Naive B cell (primary cell): ENCODE measurements at places on chromosomes 3 and 15.
A peak's percentile ranks its signal among the peaks of the same experiment; 100 is the strongest.

- no peaks in the 10 kb centered on the region for H3K36me3 ChIP-seq
- DNase-seq = no peak
- H3K27ac ChIP-seq = no peak overlapping the region
These were observed 18.7 kb downstream of the TMPRSS7 start for GRCh38 chr3:112053229-112053628.

- DNase-seq = no peak
- H3K4me1 ChIP-seq = peaks cover 8% of the 10 kb centered on the region
- no peaks in the 10 kb centered on the region for H3K27me3 ChIP-seq
- H3K4me3 ChIP-seq = no peak overlapping the region
These were observed 59.2 kb upstream of the IL12A start for GRCh38 chr3:159929171-159930141.

- H3K27me3 ChIP-seq = peaks cover 3% of the 10 kb centered on the region
- no peak for DNase-seq
- H3K4me1 ChIP-seq = no peaks in the 10 kb centered on the region
- no peak overlapping the region for H3K27ac ChIP-seq
These were observed 78.9 kb upstream of the GSK3B start for GRCh38 chr3:120173056-120173675.

GRCh38 chr3:171829841-171830517, 13.2 kb upstream of the TMEM212 start:
- no peak overlapping the region for H3K4me3 ChIP-seq
- H3K4me1 ChIP-seq = no peaks in the 10 kb centered on the region
- H3K36me3 ChIP-seq = no peaks in the 10 kb centered on the region
- no peak for DNase-seq
- no peak overlapping the region for H3K27ac ChIP-seq

- H3K27me3 ChIP-seq = peaks cover 6% of the 10 kb centered on the region
- no peak overlapping the region for H3K4me3 ChIP-seq
- H3K27ac ChIP-seq = no peak overlapping the region
These were observed 264.6 kb upstream of the TLE3 start for GRCh38 chr15:70362350-70362749.

DNA sequence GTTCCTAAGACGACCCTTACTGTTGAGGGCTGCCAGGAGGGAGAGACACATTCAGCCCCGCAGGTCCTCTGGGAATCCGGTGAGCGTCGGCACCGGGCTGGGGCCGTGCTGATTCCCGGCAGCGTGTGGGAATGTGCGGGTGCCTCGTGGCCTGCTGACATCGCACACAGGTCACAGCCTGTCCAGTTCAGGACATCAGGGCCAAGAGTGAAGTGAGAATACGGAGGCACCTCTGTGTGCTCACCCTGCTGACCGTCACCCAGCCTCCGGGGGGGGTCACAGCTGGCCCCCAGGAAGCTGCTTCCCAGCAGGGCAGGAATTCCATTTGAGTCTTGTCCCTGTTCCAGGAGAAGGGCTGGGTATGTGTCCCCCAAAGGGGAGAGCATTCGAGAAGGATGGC, 53.6 kb downstream of the PGPEP1L start:
- no peak overlapping the region for H3K4me3 ChIP-seq
- DNase-seq = no peak
- H3K4me1 ChIP-seq = no peaks in the 10 kb centered on the region
- no peaks in the 10 kb centered on the region for H3K36me3 ChIP-seq
- no peaks in the 10 kb centered on the region for H3K27me3 ChIP-seq
- H3K27ac ChIP-seq = no peak overlapping the region

- no peaks in the 10 kb centered on the region for H3K27me3 ChIP-seq
- H3K4me3 ChIP-seq = no peak overlapping the region
- no peak for DNase-seq
- no peak overlapping the region for H3K27ac ChIP-seq
- H3K36me3 ChIP-seq = peaks cover 22% of the 10 kb centered on the region
These were observed 12.4 kb downstream of the WDR5B start for GRCh38 chr3:122403489-122403888.

- no peak overlapping the region for H3K4me3 ChIP-seq
- H3K36me3 ChIP-seq = peaks cover 8% of the 10 kb centered on the region
- H3K27me3 ChIP-seq = no peaks in the 10 kb centered on the region
- DNase-seq = no peak
These were observed 36.7 kb downstream of the TM2D3 start for GRCh38 chr15:101615414-101615985.

DNA sequence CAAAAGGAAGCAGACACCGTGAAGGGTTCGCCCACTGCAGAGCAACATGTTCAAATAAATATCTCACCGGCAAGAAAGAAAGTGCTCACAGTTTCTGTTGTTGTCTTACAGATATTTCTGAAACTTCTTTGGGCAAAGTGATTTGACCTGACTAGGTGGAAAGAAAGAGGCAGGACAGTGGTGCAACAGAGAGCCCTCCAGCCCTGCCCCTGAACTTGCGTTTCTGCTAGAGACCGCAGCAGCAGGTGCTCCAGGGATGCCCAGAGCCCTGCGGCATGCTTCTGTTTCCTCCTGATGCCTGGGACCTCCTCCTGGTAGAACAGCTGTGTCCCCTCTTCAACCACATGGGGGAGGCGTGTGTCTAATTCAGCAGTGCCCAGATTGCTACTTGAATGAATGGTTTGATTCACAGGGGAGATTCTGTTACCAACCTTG, 123.4 kb downstream of the ATP10A start:
- no peak overlapping the region for H3K4me3 ChIP-seq
- no peak overlapping the region for H3K27ac ChIP-seq
- H3K36me3 ChIP-seq = no peaks in the 10 kb centered on the region

DNA sequence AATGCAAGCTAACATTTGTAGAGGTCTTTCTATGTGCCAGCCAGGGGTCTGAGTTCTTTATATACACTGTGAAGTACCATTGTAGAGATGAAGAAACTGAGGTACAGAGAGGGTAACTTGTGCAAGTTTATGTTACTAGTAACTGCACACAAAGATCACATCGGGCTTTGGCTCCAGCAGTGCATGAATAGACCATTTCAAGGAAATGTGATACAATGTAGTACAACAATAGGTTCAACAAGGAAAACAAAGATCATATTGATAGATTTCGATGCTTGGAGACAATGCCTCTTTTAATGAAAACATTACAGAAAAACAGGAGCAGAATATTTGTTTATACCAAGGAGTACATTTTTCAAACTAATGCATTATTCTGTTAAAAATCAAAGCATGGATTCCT, 115.3 kb downstream of the POLR2M start:
- peaks cover 20% of the 10 kb centered on the region for H3K27me3 ChIP-seq
- no peak overlapping the region for H3K4me3 ChIP-seq
- H3K4me1 ChIP-seq = no peaks in the 10 kb centered on the region

- no peaks in the 10 kb centered on the region for H3K4me1 ChIP-seq
- no peak overlapping the region for H3K27ac ChIP-seq
- H3K27me3 ChIP-seq = no peaks in the 10 kb centered on the region
- peaks cover 3% of the 10 kb centered on the region for H3K36me3 ChIP-seq
- H3K4me3 ChIP-seq = no peak overlapping the region
These were observed 56.4 kb downstream of the NEDD4 start for GRCh38 chr15:55937040-55937439.

- H3K27me3 ChIP-seq = no peaks in the 10 kb centered on the region
- no peaks in the 10 kb centered on the region for H3K36me3 ChIP-seq
- no peak for DNase-seq
- H3K4me1 ChIP-seq = peaks cover 27% of the 10 kb centered on the region
- no peak overlapping the region for H3K27ac ChIP-seq
- no peak overlapping the region for H3K4me3 ChIP-seq
These were observed 3.9 kb downstream of the PHLDB2 start for GRCh38 chr3:111862974-111863373.

GRCh38 chr15:64857421-64857820, 15.7 kb downstream of the PLEKHO2 start:
- no peaks in the 10 kb centered on the region for H3K27me3 ChIP-seq
- peaks cover under 1% of the 10 kb centered on the region for H3K36me3 ChIP-seq
- no peak overlapping the region for H3K4me3 ChIP-seq
- H3K4me1 ChIP-seq = peaks cover 52% of the 10 kb centered on the region
- no peak overlapping the region for H3K27ac ChIP-seq

DNA sequence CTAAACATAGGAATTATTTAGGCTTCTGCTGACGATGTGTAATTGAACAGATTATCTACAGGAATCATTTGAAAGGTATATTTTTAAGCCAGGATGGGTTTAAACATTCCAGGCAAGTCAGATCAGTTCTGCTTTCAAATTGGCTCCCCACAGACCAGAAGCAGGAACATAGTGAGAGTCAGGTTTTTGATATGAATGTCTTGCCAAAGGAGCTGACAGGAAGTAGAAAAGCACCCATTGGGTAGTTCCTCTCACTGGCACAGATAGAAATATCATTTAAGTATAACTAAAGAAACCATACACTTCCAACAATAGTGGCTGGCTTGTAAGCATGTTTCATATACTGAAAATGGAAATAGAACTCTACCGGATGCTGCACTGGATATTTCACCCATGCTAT, 95.2 kb downstream of the CLDN1 start:
- no peak overlapping the region for H3K27ac ChIP-seq
- DNase-seq = no peak
- H3K36me3 ChIP-seq = no peaks in the 10 kb centered on the region

DNA sequence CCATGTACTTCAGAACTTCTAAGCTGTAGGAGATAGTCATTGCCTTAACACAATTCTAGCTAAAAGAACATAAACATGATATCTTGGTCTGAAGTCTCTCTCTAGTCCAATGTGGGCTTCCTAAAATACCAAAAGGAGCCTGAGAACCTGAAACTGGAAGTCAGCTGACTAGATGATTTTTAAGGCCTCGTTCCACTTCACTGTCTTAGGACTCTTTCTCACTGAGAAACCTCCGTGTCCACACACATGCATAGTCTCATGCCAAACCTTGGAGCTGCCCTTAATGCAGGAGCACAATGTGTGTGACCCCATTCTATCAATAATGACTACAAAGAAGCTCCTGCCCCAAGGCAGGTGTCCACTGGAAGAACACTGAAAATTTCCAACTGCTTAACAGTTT, 87.7 kb downstream of the ETFA start:
- no peak for DNase-seq
- H3K4me1 ChIP-seq = no peaks in the 10 kb centered on the region
- H3K4me3 ChIP-seq = no peak overlapping the region
- H3K36me3 ChIP-seq = peaks cover 27% of the 10 kb centered on the region
- no peaks in the 10 kb centered on the region for H3K27me3 ChIP-seq

- no peaks in the 10 kb centered on the region for H3K36me3 ChIP-seq
- no peak overlapping the region for H3K27ac ChIP-seq
- peaks cover 4% of the 10 kb centered on the region for H3K4me1 ChIP-seq
- no peak for DNase-seq
- H3K4me3 ChIP-seq = no peak overlapping the region
These were observed 312.1 kb upstream of the TGFBR2 start for GRCh38 chr3:30294241-30294667.

DNA sequence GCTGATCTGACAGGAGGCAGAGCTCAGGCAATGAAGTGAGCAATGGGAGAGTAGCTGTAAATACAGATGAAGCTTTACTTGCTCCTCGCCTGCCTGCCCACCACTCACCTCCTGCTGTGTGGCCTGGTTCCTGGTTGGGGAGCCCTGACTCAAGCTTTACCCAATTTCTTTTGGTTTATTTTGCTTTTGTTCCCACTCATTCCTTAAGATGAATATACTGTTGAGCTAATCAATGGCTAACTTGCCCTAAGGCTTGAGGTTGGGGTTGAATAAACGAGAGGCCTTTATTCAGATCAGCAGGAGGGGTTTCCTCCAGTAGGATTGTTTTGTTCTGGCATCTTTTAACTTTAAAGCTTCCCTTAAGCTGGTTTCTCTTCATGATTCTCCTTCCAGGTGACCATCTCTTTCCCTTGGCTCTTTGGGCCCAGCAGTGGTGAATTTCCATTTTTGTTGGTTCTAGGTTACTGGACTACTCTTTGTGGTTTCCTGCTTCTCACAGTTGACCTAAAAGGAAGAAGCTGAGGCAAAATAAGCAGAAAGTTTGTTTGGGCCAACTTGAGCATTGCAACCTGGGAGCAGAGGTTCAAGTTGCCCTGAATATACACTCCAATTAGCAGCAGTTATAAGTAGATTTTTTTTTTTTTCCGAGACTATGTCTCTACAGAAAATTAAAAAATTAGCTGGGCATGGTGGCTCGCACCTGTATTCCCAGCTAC, 44.4 kb downstream of the STARD9 start:
- peaks cover 4% of the 10 kb centered on the region for H3K4me1 ChIP-seq
- no peak for DNase-seq
- H3K27me3 ChIP-seq = no peaks in the 10 kb centered on the region

GRCh38 chr3:156792945-156793344, 33.2 kb upstream of the LEKR1 start:
- no peak overlapping the region for H3K4me3 ChIP-seq
- no peak for DNase-seq
- H3K27me3 ChIP-seq = no peaks in the 10 kb centered on the region
- H3K27ac ChIP-seq = peak overlapping the region; percentile 79
- peaks cover 14% of the 10 kb centered on the region for H3K4me1 ChIP-seq

DNA sequence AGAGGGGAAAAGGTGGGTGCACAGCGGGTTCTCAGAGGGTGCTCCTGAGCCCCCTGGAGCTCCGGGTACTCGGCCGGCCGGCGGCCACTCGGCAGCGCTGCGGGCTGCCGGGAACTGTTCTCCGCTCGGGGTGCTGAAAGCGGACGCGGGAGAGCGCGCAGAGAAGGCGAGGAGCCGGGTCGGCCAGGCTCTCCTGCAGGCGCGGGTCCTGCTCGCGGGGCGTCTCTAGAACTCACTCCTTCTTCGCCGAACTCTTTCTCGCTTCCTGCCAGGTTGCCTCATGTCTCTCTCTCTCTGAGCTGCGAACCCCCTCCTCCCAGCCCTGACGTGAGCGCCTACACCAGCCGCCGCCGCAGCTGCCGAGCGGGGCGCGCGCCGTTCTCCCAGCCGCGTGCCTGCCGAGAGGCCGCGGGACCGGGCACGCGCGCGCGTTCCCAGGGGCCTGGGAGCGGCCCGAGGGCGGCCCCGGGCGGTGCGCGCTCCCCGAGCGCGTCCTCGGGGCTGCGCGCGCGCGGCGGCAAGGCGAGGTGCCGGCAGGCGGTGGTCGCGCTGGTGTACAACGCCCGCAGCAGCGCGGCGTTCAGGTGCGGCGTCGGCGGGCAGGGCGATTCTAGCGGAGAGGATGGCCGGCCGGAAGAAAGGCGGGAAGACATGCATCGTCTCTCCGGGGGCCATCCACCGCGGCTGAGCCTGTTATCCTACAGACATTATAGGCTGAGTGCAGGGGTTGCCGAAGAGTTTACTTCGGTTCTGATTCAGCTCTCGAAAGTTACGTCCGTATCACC, at the start of gene PEX5L:
Gene PEX5L, minus strand, starts transcription at position 267 of the 785 bp plus-strand sequence. CDS start 338 bp downstream, outside the sequence.
- no peak for DNase-seq
- peaks cover 14% of the 10 kb centered on the region for H3K4me1 ChIP-seq
- H3K36me3 ChIP-seq = no peaks in the 10 kb centered on the region
- peaks cover 74% of the 10 kb centered on the region for H3K27me3 ChIP-seq
